Heart left ventricle (tissue), 16 donors: ENCODE measurements at places on chromosomes 2 and 18. TPM values are rescaled to one million over a fixed set of nuclear protein-coding genes. Genes with fewer than 3 reads are reported as not detected.

The PGAP1 gene
- 5.2 TPM for total RNA-seq

DNA sequence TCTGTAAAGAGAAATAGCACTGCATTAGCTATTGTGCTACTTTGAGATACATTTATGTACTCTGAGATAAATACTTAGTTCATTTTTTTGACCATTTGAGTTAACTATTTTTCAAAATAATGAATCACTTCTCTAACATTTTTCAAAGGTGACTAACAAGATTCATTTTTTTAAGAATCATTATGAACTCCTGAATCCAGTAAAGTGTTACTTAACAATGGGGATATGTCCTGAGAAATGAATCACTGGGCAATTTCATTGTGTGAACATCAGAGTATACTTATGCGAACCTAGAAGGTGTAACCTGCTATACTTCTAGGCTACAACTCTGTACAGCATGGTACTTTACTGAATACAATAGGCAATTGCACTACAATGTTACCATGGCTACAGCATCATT is 355.8 kb downstream of the ARL6IP6 start:
- H3K27me3 ChIP-seq: no peaks in the 10 kb centered on the region
- H3K36me3 ChIP-seq: no peaks in the 10 kb centered on the region
- H3K4me3 ChIP-seq: no peak overlapping the region
- no peak for DNase-seq
- no peak overlapping the region for H3K27ac ChIP-seq

DNA sequence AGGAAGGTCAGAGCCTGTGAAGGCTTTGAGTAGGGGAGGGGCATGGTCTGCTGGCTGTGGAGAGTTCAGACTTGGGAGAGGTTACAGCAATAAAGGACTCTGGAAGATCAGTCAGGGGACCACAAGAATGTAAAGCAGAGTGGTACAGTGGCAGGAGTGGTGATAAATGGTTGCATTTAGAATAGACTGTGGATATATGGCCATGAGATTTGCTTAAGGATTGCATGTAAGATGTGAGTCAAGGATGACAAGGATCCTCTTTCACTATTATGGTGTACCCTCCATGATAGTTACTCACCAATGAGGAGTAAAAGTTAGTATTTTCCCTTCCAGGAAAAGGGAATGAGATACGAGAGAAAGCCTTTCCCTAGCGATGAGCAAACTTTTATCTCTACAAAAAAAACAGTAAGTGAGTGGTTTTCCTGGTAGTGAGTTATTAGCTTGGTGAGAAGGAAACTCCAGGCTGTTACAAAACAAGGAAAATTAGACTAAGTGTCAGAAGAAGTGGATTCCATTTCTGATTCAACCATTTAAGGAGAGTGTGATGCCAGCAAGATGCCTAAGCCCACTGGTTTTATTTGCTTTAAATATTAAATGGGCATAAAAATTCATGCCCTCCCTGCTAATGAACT is 818.0 kb upstream of the ACVR2A start:
- no peak overlapping the region for H3K4me3 ChIP-seq
- no peak overlapping the region for H3K27ac ChIP-seq
- no peaks in the 10 kb centered on the region for H3K27me3 ChIP-seq
- no peaks in the 10 kb centered on the region for H3K36me3 ChIP-seq
- no peaks in the 10 kb centered on the region for H3K4me1 ChIP-seq

- H3K36me3 ChIP-seq: no peaks in the 10 kb centered on the region
- DNase-seq: no peak
- no peaks in the 10 kb centered on the region for H3K4me1 ChIP-seq
- H3K27ac ChIP-seq: no peak overlapping the region
- no peaks in the 10 kb centered on the region for H3K27me3 ChIP-seq
- H3K4me3 ChIP-seq: no peak overlapping the region
These were observed 129.2 kb upstream of the PTPRM start for GRCh38 chr18:7437870-7438269.

- DNase-seq: no peak
- H3K4me1 ChIP-seq: no peaks in the 10 kb centered on the region
- H3K4me3 ChIP-seq: no peak overlapping the region
- H3K36me3 ChIP-seq: no peaks in the 10 kb centered on the region
- H3K27ac ChIP-seq: no peak overlapping the region
- H3K27me3 ChIP-seq: no peaks in the 10 kb centered on the region
These were observed 277.8 kb upstream of the CYRIA start for GRCh38 chr2:16943279-16943958.

GRCh38 chr2:240998995-240999791 is 775 bp downstream of the SNED1 start:
- no peak for DNase-seq
- peak overlapping the region; percentile 76 for H3K4me3 ChIP-seq
- peak overlapping the region; percentile 64 for H3K27ac ChIP-seq

DNA sequence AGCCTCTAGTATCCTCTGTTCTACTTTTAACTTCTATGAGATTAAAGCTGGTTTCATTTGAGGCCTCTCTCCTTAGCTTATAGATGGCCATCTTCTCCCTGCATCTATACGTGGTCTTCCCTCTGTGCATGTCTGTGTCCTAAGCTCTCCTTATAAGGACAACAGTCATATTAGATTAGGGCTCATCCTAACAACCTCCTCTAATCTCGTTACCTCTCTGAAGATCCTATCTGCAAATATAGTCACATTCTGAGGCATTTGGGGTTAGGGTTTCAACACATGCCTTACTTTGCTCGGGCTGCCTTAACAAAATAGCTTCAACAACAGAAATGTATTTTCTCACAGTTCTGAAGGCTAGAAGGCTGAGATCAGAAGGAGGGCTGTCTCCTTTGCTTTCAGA is 11.6 kb upstream of the APOB start:
- H3K36me3 ChIP-seq: no peaks in the 10 kb centered on the region
- peaks cover 5% of the 10 kb centered on the region for H3K27me3 ChIP-seq
- H3K4me1 ChIP-seq: no peaks in the 10 kb centered on the region
- H3K27ac ChIP-seq: no peak overlapping the region

GRCh38 chr2:237091779-237092436 is 6.2 kb downstream of the COPS8 start:
- no peak for DNase-seq
- H3K36me3 ChIP-seq: peaks cover 72% of the 10 kb centered on the region
- H3K4me3 ChIP-seq: no peak overlapping the region
- peaks cover 18% of the 10 kb centered on the region for H3K4me1 ChIP-seq
- peak overlapping the region; percentile 44 for H3K27ac ChIP-seq

DNA sequence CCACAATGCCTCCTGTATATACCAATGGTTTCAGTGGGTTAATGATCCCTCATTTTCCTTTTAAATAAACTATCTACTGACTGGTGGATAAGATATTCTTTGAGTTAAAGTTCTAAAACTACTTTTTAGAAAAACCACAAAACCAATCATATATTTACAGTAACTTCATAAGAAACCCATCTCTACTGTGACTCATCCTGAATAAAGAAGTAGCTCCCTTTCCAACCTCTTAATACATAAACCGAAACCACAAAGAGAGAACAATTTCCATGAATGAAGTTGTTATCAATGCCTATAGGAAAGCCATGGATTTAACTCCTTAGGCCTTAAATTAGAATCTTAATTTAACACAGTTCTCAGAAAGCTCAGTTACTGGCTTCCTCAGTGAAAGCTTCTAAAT is 227.0 kb upstream of the SMAD7 start:
- H3K4me3 ChIP-seq: no peak overlapping the region
- no peaks in the 10 kb centered on the region for H3K27me3 ChIP-seq
- no peaks in the 10 kb centered on the region for H3K36me3 ChIP-seq
- no peak for DNase-seq
- H3K27ac ChIP-seq: no peak overlapping the region
- H3K4me1 ChIP-seq: no peaks in the 10 kb centered on the region

DNA sequence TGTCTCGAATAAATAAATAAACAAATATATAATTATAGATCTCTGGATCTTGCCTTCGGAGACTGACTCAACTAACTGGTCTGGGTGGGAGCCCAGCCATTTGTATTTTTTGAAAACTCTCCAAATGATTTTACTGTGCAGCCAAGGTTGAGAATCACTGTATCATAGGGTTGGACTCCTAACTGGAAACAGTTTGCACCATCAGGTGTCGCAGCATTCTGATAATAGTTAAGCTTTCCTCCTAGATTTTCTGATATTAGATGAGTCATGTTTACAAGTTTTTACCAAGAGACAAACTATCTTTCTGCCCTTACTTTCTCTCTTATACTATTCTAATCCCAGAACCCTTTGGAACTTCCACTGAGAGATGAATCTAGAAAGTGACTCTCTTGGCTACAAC is 16.8 kb downstream of the IL37 start:
- no peak overlapping the region for H3K4me3 ChIP-seq
- no peaks in the 10 kb centered on the region for H3K4me1 ChIP-seq
- H3K27ac ChIP-seq: no peak overlapping the region
- H3K27me3 ChIP-seq: no peaks in the 10 kb centered on the region
- H3K36me3 ChIP-seq: no peaks in the 10 kb centered on the region
- DNase-seq: no peak

DNA sequence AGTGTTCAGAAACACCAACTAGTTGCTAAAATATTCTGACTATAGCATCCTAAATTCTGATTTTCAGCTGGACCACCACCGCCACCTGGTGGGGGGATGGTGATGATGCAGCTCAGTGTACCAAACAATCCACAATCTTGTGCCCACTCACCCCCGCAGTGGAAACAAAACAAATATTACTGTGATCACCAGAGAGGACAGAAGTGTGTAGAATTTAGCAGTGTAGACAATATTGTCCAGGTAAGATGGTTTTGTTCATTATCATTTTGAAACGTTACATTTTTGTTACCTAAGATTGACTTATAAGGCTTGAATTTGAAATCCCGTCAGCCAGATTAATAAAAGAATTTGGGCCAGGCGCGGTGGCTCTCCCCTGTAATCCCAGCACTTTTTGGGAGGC is 31.7 kb upstream of the UBXN4 start:
- no peaks in the 10 kb centered on the region for H3K27me3 ChIP-seq
- peaks cover 3% of the 10 kb centered on the region for H3K36me3 ChIP-seq
- H3K27ac ChIP-seq: no peak overlapping the region
- DNase-seq: peak; percentile 28

The IL36G gene
- not detected for total RNA-seq

DNA sequence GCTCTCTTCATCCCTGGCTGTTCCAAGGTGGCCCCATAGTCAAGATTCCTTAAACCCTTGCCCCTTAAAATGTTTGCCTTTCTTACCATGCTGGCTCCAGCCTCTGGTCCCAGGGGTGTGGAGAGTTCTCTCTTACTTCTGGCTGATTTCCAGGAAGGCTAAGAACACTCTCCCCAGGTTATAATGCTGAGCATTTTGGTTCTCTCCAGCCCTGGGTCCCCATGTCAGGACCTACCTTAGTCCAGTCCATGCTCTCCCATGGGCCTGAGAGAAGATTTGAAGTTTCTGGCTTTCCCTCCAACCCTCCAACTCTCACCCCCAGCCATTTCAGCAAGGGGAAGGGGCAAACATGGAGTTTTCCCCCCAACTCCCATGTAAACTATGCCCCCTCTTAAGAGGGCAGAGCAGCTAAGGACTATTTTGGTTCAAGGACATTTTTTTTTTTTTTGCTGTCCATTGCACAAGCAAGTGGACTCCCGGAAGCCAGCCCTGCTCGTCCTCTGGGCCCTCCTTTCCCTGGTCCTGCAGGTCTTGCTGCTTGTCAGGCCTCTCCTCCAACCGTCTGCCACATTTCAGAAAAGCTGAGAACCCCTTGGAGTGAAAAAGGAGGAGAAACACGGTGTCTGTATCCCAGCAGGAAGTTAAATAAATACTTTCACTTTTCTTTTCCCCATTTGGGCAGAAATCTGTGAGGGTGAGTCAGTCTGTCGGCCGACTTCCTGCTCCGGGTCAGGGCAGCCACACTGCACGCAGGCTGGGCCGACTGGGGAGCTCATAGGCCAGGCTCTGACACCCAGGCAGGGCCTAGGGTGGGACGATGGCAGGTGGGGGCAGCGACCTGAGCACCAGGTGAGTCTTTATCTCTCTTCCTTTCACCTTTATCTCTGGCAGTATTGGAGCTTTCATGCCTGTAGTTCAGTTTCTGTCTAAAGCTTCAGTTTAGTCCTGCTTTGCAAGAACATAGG is at the start of gene SP140L:
SP140L (plus strand) TSS at position 741 of the 965 bp plus-strand sequence; CDS start at position 818, 77 bp downstream.
- DNase-seq: peak; percentile 87
- H3K4me1 ChIP-seq: peaks cover 9% of the 10 kb centered on the region
- peak within 1 kb of the TSS; percentile 84 for H3K27ac ChIP-seq
- peak within 1 kb of the TSS; percentile 9 for H3K4me3 ChIP-seq
- no peaks in the 10 kb centered on the region for H3K36me3 ChIP-seq

DNA sequence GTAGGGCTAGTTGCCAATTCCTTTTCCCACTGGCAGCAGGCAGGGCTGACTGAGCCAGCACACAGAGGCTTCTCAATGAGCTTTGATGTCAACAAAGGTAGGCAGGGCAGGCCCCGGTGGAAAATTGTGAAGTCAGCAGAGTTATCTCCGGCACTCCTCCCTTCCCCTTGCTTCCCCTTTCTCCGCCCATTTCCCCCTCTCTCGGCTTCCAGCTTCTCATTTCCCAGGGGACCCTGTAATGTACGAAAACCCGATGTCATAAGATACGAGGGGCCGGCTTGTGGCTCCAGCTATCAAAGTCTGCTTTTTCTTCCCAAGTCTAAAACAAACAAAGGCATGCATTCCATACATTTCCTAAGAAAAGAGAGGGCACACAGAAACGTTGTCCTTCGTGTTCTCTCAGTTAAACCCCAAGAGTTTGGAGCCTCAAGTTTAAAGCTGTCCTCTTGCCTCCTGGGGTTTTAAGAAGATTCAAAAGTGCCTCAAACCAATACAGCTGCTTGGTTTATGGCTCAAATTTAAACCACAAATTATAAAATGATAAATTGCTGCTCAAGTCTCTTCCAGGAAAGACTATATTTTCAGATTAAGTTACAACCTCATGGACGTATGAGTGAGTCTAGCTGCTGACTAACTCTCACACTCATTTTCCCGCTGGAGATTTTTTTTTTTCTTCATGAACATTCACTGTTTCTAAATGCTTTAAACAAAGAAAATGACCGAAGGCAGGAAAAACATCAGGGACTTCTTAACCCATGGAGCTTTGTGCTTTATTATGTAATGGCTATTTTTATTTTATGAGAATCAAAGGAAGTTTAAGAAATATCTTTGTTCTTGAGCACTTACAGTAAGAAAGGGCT is 27.2 kb upstream of the EML4 start:
- no peak overlapping the region for H3K4me3 ChIP-seq
- H3K27me3 ChIP-seq: no peaks in the 10 kb centered on the region

GRCh38 chr18:2466978-2467377 is 104.3 kb downstream of the METTL4 start:
- no peak for DNase-seq
- H3K36me3 ChIP-seq: no peaks in the 10 kb centered on the region
- no peak overlapping the region for H3K27ac ChIP-seq
- no peaks in the 10 kb centered on the region for H3K4me1 ChIP-seq
- H3K4me3 ChIP-seq: no peak overlapping the region

GRCh38 chr2:20738772-20739171 is 71.8 kb downstream of the GDF7 start:
- no peaks in the 10 kb centered on the region for H3K27me3 ChIP-seq
- H3K36me3 ChIP-seq: no peaks in the 10 kb centered on the region
- no peaks in the 10 kb centered on the region for H3K4me1 ChIP-seq
- no peak for DNase-seq
- no peak overlapping the region for H3K27ac ChIP-seq

DNA sequence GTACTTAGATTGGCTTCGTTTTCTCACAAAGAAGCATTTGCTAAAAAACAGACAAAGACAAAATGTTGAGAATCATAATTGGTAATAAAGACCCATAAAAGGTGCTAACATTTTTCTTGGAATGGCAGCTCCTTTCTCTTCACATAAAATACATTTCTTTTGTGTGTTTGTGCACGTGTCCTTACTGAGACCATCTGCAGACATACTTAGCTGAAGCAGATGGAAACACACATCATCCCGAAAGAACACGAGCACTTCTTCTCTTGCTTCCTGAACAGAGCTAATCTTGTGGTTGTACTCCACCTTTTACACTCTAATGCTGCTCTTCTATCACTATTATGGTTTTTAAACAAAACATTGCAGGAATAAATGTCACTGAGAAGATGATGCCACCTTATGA is 142.5 kb downstream of the SPHKAP start:
- DNase-seq: no peak
- H3K27me3 ChIP-seq: no peaks in the 10 kb centered on the region
- no peak overlapping the region for H3K27ac ChIP-seq
- H3K36me3 ChIP-seq: no peaks in the 10 kb centered on the region
- H3K4me3 ChIP-seq: no peak overlapping the region
